ENCODE measurements at places on chromosomes 5 and 9.
A peak's percentile ranks its signal among the peaks of the same experiment; 100 is the strongest.

- DNase-seq = no peak
Measured at GRCh38 chr9:25241421-25241820, 436.8 kb downstream of the TUSC1 start.

GRCh38 chr9:111069183-111069582 lies 30.9 kb upstream of the LPAR1 start:
- DNase-seq = no peak

GRCh38 chr9:16246785-16247184 lies 623.7 kb downstream of the BNC2 start:
- no peak for DNase-seq

DNA sequence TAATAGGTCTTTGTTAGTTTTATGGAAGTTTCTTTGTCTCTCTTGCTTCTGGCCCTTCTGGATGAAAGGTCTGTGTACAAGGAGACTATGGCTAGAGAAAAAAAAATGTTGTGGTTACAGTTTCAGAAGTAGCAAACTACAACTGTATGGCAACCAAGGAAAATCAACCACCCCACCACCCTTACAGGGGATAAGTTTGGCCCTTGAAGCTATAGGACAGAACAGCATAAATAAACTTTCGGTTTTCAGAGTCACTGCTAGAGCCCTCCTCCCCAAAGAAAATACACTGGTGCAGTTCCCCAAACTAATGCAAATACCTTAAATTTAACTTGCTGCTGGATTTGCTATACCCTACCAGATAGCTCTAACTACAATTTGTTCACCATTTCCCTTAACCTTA lies 1216.7 kb downstream of the EFNA5 start:
- no peak for DNase-seq

DNA sequence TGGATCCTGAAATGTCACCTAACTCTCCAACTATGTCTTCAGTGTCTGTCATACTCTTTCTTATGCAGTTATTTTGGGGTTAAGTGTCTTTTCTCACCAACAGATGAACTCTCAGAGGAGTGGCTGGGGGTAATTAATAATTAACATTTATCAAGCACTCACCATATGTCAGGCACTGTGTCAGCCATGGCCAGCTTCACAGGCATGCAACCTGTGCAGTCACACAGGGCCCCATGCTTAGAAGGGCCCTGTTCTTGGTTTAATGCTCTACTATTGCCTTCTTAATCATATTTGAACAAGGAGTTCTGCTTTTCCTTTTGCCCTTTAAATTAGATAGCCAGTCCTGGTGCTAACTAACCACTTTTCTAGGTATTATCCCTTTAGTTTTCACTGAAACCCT lies 3.4 kb upstream of the GRPEL2 start:
- DNase-seq = no peak

DNA sequence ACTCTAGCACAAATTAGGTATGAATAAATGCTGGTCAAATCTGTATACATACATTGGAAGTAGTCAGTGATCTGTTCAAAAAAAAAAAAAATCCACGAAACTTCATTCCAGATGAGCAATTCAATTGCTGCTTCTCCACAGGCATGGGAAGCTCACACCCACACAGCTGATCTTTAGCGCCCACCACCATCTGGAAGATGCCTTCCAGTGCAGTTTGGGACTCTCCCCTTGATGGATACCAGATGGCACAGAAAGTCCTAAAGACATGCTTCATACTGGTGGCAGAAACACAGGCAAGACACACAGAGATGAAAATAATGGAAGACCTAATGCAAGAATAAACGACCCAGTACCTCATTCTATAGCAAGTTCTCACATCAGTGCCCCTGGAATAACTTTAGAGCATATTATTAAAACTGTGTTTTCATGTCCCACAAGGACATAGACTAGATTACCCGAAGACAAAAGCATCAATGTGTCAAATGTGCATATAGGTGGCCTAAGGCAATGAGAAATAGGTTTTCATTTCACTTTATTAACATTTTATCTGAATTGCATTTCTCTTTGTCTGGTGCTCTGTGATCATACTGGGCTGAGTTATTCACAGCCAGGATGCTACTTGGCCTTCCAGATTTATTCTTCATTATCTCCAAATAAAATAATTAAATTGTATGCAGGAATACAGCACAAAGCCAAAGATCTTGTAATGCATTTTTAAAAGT lies 135.4 kb upstream of the TAS2R1 start:
- no peak for DNase-seq

DNA sequence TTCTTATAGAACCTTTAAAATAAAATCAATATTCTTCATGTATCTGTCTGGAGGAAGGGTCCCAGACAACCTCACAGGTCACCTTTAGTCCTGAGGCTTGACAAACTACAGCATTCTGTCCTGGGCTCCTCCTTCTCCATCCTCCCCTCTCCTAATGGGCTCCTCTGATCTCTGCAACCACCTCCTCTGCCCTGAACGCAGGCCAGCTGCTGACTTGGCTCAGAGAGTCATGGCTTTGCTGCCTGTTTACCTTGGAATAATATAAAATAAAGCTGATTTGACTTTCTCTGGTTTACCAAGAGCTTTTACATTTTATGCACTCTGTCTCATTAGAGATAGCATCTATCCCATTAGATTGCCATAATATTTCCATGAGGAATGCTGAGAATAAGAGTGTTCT lies 159.4 kb downstream of the SEMA6A start:
- DNase-seq = no peak

GRCh38 chr5:79756076-79756475 lies 66.4 kb downstream of the CMYA5 start:
- DNase-seq = no peak

DNA sequence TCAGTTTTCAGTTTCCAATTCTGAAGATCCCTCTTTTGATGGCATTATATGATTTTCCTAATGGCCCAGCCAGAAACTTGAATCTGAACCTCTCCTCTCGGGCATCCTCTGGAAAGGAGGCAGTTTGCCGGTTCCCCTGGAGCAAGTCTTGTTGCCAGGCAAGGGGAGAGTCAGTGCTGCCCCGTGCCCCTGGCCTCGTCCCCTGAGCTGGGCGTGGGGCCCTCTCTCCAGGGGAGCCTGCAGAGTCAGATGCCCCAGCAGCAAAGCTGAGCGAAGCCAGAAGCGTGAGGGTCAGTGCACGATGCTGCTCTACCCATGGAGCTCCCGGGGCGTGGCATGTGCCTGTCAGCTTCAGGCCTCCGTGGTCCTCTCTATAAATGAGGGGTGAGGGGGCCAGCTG lies 14.0 kb downstream of the OLFM1 start:
- DNase-seq = no peak

- DNase-seq = no peak
Measured at GRCh38 chr5:89397096-89397495, 514.1 kb upstream of the MEF2C start.

DNA sequence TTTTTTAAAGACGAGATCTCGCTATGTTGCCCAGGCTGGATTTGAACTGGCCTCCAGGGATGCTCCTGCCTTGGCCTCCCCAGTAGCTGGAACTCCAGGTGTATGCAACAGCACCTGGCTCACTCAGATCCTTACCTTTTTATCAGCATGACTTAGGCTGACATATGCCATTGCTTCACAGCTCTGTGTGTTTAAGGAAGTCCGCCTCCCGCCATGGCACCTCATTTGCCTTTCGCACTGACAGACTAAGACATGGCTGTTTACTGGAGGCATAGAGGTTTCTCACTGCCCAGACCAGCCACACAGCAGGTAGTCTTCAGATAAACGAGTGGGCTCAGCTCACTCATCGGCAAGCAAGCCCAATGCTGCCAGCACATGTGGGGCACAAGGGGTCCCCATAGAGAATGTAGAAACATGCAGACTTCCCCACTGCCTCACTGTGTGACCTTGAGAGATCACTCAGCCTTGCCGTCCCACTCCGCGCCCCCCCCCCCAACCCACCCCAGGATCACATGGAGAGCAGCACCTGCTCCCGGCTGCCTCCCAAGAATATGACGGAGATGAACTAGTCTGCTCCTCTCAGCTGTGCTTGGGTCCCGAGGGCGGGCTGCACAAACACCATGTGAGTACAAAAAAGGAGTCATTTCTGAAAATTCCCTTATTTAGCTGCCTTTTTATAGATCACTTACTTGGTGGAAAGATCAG lies 62.8 kb downstream of the DCP2 start:
- no peak for DNase-seq

- DNase-seq = no peak
Measured at GRCh38 chr9:123251741-123252140, 16.6 kb downstream of the STRBP start.

GRCh38 chr5:156920861-156921431 lies 42.1 kb downstream of the TIMD4 start:
- no peak for DNase-seq

DNA sequence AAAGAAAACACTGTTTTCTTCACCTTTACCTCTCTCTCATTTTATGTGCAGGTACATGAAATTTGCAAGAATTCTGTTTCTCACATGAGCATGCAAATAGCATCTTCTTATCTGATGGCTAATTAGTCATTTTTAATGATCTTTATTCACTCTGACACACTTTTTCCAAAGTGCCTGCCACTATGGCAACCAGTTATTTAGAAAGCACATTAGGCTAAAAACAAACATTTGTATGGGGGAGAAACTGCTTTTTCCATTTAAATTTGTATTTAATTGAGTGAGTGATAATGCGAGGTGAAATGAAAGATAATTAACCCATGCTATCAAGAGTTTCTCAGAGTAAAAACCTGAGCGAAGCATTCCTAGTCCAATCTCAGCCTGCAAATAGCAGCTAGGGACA lies 365.0 kb downstream of the MAT2B start:
- DNase-seq = no peak

DNA sequence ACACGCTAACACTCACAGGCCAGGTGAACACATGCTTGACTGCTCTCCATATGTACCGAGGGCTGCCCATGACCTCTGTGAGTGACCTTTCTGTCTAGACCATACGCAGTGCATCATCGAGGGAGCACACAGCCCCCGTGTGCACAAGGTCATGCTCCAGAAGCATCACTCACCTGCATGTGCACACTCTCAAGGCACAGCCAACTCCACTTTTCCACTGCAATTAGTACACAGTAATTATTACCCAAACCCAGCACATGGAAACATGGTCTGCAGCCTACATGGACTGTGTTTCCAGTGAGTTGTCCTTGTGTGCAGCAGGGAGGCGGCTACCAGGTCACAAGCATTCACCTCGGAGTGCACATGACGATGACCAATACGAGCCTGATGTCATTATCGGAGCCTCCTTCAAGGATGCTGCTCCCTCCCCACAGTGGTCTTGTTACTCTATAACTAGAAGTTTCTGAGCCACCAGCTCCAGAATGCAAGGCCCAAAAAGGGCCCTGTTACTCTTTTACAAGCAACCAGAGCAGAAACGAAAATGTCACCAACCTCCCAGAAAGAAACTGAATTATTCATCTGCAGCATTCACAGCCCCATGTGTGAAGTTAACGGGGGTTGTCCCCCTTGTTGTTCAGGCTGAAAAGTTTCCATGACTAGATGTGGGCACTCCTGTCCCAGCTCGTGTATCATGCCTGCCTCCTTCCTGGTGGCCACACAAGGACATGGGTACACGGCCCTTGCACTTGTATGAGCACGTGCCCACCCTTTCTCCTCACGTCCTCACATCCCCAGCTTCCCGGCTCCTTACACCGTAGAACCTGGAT lies 31.2 kb downstream of the SEMA4D start:
- DNase-seq = no peak

- no peak for DNase-seq
Measured at GRCh38 chr5:168513861-168514428, 15.2 kb upstream of the FBLL1 start.

DNA sequence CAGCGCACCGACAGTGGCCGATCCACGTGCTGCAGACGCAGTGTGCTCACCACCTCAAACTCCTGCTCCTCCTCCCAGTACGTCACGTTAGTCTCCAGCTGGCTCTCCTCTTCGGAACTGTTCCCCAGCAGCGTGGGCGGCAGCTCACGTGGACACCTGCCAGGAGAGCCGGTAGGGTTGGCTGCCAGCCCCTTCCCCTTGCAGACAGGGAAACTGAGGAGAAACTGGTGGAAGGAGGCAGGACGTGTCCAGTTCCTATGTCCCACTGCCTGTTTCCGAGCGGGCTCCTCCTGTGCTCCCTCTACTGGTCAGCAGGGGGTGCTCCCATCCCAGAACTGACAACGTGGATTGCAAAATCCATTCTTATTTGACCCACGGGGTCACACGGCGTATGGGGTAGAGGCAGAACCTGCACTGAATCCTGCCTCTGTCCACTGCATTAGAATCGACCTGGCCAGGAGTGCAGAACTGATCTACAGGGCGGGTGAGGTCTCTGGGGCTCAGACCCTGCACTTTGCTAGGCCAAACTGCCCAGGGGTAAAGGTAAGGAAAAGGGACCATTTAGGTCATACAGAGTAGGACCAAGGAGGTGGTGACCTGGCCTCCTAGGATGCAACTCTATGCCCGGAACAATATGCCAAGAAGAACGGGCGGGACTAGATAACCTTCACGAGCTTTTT lies 25.7 kb downstream of the PDGFRB start:
- DNase-seq = peak; percentile 88

- no peak for DNase-seq
Measured at GRCh38 chr5:67170767-67171166, 25.8 kb downstream of the CD180 start.

DNA sequence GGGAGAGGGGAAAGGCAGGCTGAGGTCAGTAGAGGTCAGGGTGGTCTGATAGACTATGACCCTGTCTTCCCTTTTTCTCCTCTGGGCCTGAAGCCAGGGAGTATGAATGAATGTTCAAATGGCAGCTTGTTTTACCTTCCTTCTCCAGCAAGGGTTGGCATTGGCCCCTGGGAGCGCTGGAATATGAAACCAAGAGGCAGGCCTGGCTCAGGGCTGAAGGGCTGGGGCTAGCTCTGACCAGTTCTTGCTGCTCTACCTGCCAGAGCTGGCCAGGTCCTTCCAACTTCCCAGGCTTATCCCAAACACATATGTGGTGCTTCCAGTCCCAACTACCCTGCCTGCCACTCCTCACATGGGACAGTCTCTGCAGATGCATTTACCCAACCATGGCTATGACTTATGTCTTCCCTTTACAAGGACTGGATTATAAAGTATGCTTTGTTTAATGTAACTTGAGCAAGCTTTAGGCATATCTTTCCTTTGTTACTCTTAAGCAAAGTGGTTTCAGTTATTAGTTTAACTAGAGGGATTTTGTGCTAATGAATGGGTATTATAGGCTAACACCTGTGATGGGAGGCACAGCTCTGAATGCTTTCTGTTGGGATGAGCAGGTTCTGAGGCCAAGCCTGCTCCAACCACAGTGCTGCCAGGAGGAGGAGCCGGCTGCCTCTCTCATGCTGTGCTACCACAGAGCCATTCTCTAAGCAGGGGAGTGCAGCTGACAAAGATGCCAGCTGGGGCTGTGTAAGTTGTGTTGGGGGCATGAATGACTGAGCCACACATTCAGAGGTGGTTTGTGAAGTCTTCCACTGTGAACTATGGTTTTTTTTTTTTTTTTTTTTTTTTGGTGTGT lies 6.1 kb downstream of the CCNI2 start:
- DNase-seq = peak; percentile 38

Data from ELF-1 (cell line).